Globus pallidus (tissue), 1 donor: ENCODE measurements at places on chromosomes 1 and 21.

- DNase-seq: no peak
These were observed 25.2 kb downstream of the ARHGEF10L start for GRCh38 chr1:17564458-17565393.

DNA sequence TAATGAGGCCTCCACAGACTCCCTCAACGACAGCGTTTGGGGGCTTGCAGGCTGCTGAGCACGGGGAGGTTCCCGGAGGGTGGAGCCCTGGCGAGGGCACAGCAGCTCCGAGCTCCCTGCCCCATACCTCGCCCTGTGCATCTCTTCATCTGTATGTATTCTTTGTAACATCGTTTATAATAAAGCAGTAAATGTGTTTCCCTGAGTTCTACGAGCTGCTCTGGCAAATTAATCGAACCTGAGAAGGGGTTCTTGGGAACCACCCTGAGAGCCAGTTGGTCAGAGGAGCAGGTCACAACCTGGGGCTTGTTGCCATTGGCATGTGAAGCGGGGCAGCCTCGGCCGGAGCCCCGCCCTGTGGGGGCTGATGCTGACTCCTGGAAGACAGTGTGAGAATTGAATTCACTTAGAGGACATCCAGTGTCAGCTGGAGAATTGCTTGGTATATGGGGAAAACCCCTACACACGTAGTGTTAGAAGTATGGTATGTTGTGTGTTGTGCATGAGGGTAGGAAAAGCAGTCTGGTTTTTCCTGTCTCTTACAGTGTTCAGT, 11.5 kb downstream of the SLC37A1 start:
- DNase-seq: no peak

- no peak for DNase-seq
These were observed 21.4 kb upstream of the BLACAT1 start for GRCh38 chr1:205477121-205477758.

GRCh38 chr1:247273013-247273412, 17.1 kb downstream of the VN1R5 start:
- DNase-seq: peak; percentile 29

DNA sequence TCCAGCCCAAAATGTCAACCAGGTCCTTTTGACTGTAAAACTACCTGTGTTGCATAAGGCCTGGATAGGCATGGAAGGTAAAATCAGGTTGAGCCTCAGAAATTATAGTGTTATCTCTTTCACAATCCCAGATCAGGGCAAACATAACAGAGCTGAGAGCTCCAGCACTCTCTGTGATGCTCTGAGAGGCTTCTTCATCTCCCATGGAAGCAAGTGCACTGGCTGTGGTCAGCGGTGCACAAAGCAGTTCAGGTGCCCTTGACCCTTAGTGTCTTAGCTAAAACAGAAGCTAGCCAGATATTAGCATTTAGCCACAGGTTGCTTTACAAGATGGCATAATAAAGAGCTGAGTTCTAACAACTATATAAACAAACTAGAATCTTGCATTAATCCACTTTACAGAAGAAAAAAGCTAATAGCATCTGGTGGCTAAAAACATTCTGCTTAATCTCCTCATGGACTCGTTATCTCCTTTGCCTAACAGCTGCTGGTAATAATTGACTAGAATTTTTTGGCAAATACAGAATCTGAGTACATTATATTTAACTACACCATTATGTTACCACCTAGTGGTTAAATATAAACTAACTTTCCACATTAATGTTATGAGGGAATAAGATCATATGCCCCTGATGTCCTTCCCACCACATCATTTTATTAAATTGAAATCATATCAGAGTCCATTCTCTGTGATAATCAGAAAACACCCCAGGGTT, 25.6 kb upstream of the POGK start:
- DNase-seq: no peak

- no peak for DNase-seq
These were observed 14.4 kb downstream of the PRR9 start for GRCh38 chr1:153231785-153232184.

DNA sequence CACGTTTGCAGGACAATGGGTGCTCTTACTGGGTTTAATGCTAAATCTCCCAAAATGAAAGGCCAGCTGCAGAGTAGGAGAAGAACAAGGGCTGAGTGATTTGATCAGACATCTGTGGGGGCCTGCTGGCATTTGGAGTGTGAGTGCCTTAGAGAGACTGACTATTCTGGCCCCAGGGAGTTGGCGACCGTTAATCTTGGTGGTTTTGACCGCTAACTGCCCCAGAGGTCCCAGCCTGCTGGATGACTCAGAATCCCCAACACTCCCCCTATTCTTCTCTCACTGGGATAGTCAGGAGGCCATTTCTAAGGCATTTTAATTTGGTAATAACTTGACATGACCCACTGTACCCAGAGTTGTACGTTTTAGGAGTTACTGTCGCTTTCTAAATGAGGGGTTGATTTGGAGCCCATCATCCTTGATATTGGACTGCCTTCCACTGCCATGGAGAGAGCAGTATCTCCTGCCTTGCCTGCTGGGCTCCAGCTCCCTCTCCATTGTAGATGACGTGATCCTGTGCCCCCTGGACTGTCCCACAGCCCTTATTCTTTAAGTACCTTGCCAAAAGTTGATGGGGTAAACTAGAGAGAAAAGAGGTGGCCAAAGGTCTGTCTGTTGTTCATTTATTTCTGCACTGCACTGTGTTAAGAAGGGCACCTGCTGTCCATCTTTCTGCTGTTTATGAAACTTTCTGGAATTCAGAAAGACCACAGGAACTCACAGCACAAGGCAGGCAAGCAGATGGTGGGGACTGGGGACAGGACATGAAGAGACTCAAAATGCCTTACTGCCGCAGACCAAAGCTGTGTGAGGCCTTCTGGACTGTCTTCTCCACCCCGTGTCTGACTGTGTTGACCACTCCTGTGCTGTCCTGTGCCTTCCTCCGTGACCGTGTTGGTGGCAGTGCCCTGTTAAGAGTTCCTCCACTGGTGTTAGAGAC, 98.2 kb upstream of the ARTN start:
- DNase-seq: peak; percentile 22
